Left hindlimb (tissue), 1 donor: ENCODE measurements at places on chromosomes 7 and 10.
A peak's percentile ranks its signal among the peaks of the same experiment; 100 is the strongest.

DNA sequence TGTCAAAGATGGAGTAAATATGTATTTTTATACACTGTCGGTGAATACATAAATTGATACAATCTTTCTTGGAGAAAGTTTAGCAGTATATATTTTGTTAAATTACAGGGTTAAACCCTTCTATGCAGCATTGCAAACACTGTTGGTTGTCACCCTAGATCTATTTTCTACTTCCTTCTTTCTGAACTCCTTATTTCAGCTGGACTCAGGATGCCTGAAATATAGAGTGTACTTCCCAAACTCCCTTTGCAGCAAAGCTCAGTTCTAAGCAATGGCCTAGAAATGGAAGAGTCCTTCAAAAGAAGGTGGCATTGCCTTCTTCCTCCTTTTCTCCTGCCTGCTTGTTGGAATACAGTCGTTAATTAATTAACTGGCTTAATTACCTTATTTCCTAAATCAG lies 20.6 kb downstream of the CUBN start:
- DNase-seq = no peak

GRCh38 chr7:4479367-4480039 lies 202.6 kb upstream of the FOXK1 start:
- no peak for DNase-seq

DNA sequence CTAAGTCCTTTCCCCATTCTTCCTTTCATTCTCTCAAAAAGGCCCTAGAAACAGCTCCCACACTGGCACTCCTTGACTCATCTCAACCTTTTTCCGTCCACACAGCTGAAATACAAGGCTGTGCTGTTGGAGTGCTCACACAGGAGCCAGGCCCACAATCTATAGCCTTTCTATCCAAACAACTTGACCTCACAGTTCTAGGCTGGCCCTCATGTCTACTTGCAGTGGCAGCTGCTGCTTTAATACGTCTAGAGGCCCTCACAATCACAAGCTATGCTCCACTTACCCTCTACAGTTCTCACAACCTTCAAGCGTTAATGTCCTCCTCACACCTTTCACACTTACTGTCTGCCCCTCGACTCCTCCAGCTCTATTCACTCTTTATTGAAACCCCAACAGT lies 12.0 kb upstream of the LRRC61 start:
- DNase-seq = no peak

DNA sequence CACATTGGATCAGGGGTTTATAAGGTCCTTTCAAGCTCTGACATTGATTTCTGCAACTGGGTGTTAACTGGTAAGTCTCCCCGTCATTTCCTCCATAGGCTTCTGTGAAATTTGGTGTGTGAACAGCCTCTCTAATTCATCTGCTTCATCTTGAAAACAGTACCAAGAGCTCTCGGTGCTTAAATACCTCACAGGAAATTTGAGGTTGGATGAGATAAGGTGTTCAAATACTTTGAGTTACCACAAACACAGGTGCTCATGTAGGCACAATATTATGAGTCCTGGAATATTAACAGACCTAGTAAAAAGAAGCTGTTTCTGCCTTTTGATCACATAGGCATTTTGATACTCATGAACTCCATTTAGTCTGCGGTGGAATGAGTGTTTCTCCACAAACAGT lies 85.2 kb downstream of the RTKN2 start:
- DNase-seq = no peak

DNA sequence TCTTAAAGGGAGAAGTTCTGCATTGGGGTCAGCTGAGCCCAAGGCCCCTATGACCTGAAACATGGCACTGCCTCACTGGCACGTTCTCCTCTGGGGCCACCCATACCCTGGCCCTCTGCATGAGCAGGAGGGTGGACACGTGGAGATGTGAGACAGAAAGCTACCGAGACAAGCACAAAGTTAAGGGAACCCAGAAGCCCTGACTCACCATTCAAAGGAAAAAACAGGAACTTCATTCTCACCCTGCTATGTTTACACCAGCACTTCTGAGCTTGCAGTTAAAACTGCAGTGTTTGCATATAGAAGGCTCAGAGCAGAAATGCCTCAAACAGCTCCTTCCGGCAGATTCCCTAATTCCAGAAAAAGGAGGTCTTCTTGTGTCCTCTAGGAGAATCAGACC lies 41.7 kb downstream of the DENND11 start:
- no peak for DNase-seq

DNA sequence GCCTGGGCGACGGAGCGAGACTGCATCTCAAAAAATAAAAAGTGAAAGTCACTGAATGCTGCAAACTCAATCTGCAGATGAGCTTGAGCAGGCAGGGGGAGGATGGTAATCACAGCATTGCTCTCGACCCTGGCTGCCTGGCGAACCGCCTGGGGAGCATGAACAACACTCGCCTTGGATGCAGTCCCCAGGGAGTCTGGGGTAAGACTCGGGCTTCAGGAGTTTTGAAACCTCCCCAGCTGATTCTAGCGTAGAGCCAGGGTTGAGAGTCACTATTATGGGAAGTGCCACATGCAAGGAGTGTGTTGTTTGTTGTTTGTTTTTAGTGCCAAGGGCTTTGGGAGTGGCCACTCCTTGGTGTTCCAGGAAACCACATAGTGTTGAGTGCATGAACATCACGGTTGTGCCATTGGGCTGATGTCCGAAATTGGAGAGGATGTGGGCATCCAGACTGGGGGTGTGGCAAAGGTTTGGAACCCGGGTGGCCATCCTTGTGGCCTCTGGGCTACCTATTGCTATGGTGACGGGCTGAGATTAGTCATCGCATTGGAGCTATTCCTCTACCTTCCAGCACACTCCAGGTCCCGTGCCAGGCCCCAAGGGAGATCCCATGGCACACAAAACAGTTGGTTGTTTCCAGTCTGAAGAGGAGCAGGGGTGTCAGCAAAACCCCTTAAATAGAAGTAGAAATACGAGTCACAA lies 92.6 kb downstream of the RGS10 start:
- peak; percentile 65 for DNase-seq

- no peak for DNase-seq
Observed at GRCh38 chr10:50504389-50504788, 119.4 kb downstream of the SGMS1 start.

- DNase-seq = peak; percentile 57
Observed at GRCh38 chr7:23247603-23248335, 1.2 kb downstream of the GPNMB start.

DNA sequence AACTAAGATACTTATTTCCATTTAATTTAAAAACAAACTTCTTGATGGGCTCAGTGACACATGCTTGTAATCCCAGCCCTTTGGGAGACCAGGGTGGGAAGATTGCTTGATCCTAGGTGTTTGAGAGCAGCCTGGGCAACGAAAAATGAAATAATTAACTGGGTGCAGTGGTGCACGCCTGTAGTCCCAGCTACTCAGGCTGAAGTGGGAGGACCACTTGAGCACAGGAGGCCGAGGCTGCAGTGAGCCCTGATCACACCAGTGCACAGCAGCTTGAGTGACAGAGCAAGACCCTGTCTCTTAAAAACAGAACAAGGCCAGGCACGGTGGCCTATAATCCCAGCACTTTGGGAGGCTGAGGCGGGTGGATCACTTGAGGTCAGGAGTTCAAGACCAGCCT lies 37.4 kb downstream of the AVL9 start:
- DNase-seq = no peak

DNA sequence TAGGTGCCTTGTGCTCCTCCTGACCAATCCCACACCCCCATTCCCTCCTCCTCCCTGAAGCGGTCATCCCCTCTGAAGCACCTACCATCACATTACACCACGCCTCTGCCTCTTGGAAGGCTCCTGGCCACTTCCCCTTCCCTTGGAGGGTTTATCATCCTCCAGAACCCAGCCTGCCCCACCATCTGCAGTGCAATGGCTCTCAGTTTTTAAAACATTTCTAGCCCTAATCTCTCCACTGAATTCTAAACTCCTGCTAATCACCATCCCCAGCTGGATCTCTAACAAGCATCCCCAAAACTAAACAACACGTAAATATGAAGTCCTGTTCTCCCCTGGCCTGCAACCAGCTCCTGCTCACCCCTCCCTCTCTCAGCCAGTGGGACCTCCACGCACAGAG lies 70.6 kb downstream of the PIP4K2A start:
- DNase-seq = no peak

DNA sequence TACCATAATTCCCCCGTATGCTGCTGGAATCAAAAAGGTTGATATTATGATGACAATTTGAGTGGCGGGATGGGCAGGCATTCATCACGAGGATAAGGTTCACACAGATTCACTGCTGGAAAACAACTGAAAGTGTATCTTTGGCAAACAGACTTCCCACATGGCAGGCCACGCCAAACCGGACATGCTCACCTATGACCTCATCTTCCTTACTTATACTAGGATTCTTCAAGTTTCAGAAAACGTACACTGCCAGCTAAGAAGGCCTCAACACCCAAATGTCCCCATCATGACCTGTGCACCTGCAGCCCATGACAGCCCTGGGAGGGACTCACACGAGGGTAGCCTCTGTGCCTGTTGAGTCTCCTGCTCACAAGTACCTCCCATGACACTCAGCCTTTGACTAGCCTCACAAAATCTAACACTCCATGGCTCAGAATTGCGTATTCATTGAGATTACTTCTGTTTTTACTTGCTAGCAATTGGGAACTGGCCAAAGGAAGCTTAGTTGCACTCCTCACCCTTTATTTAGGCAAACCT lies 259.0 kb upstream of the GHITM start:
- no peak for DNase-seq

DNA sequence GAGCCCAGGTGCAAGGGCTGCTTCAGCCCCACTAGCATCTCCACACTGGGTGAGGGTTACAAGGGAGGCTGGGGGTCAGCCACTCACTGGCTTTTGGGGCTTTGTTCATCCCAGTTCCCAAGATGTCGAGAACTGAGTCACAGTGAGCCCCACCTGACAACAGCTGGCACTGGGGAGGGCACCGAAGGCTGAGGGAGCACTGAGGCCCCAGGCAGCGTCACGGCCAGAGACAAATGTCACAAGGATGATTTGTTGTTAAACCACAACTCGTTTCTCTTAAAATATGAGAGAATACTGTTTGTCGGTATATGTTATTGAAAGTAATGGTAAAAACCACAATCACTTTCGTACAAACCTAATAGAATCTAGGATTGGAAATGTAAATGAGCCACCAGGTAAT lies 219.9 kb downstream of the CELF2 start:
- no peak for DNase-seq
